Mesenchymal stem cell (in vitro differentiated cells and primary cell): ENCODE measurements at places on chromosomes 3 and 15.
A peak's percentile ranks its signal among the peaks of the same experiment; 100 is the strongest.

GRCh38 chr15:63372753-63373152 lies 8.9 kb downstream of the CA12 start:
- H3K4me1 ChIP-seq: peaks cover 32% of the 10 kb centered on the region
- no peaks in the 10 kb centered on the region for H3K27me3 ChIP-seq
- peak overlapping the region; percentile 1 for H3K27ac ChIP-seq
- H3K36me3 ChIP-seq: no peaks in the 10 kb centered on the region

DNA sequence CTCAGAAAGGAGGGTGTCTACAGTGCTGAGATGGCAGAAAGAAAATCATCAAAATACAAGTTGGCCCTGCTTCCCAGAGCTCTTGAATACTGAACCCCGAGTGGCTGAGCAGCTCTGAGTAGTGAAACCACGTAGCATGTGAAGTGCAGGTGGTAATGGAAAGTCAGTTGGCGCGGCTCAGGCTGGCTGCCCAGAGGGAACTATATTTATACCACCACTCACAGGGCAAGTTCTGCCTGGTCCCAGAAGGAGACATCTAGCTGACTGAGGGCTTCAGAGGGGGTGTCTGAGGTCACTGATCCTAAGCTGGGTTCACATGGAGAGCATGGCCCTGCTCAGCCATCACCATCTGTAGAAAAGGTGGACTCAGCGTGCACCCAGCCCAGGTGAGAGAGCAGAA lies 129.6 kb upstream of the AGBL1 start:
- no peaks in the 10 kb centered on the region for H3K4me1 ChIP-seq
- no peaks in the 10 kb centered on the region for H3K36me3 ChIP-seq
- no peaks in the 10 kb centered on the region for H3K27me3 ChIP-seq
- DNase-seq: no peak
- H3K4me3 ChIP-seq: no peak overlapping the region

DNA sequence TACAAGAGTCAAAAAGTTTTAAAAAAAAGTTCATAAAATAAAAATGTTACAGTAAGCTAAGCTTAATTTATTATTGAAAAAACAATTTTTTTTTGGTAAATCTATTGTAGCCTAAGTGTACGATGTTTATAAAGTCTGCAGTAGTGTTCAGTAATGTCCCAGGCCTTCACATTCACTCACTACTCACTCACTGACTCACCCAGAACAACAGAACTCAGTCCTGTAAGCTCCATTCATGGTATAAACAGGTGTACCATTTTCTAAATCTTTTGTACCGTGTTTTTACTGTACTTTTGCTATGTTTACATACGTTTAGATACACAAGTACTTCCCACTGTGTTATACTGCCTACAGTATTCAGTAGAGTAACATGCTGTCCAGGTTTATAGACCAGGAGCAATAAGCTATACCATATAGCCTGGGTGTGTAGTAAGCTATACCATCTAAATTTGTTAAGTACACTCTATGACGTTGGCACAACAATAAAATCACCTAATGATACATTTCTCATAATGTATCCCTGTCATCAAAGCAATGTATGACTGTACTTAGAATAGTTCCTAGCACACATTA lies 41.2 kb upstream of the ZDHHC23 start:
- DNase-seq: no peak
- no peak overlapping the region for H3K27ac ChIP-seq
- H3K27me3 ChIP-seq: no peaks in the 10 kb centered on the region
- no peaks in the 10 kb centered on the region for H3K36me3 ChIP-seq

GRCh38 chr15:39770748-39771689 lies 11.6 kb downstream of the FSIP1 start:
- peaks cover 3% of the 10 kb centered on the region for H3K36me3 ChIP-seq
- no peaks in the 10 kb centered on the region for H3K27me3 ChIP-seq
- H3K4me3 ChIP-seq: peak overlapping the region; percentile 49

DNA sequence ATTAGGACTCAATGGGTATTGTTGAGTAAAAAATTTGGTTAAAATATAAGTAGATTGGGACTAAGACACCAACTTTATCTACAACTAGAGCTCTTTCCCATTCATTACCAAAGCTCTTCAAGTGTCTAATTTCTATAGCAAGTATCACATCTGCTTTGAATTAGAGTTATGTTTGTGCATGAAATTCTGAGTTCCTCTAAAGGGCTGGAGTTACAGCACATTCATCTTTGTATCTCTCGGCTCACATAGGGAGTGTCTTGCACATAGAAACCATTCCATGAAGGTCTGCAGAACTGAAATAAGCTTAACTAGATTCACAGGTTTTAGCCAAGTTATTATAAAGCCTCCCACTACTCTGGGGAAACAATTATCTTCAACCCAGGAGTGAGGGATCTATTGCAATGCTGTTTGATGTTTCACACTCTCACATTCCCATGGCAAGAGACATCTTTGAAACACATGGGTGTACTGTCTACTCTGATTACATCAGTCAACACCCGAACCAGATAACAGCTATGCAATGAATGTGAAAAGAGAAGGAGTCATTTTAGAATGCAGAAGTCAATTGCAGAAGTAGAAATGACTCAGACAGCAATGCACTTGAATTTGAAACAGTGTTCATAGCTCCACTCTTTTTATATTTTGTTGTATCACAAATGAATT lies 93.1 kb upstream of the KBTBD8 start:
- H3K36me3 ChIP-seq: no peaks in the 10 kb centered on the region
- no peak overlapping the region for H3K4me3 ChIP-seq
- H3K27ac ChIP-seq: no peak overlapping the region
- no peak for DNase-seq
- H3K27me3 ChIP-seq: no peaks in the 10 kb centered on the region
- no peaks in the 10 kb centered on the region for H3K4me1 ChIP-seq

GRCh38 chr15:99613481-99613880 lies 47.7 kb downstream of the MEF2A start:
- H3K36me3 ChIP-seq: no peaks in the 10 kb centered on the region
- H3K4me3 ChIP-seq: no peak overlapping the region
- H3K4me1 ChIP-seq: no peaks in the 10 kb centered on the region
- no peak for DNase-seq

DNA sequence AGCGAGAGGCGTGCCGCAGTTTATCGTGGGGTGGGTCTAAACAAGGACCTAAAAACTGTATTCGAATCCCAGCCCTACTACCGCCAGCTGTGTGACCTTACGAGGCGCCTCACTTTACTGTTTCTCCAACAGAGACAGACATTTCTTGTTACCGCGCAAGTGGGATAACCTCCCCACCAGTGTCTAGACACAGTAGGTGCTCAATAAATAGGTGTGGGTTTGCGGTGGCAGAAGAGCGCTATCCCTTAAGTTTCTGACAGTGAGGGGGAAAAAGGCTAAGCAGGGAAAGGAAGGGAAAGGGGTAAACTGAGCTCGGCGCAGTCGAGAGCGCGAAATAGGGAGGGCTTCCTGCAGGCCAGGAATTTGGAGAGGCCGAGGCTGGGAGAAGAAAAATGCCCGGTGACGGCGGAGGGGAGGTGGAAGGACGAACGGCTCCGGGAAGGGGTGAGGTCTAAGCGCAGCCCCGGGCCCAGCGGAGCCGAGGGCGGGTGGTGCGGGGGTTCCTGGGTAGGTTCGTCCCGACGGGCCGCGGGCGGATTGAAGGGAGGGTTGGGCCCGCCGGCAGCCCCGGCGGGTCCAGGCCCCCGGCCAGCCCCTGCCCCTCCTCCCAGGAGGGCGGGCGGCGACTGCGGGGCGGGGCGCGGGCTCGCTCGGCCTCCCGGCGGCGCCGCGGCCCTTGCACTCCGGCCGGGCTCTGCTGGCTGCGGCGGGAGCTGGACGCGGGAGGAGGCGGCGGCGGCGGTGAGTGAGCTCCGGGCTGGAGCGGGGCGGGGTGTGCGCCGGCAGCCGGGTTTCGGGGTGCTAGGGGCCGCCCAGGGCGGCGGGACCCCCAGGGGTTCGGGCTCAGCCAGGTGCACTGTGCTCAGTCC lies at the start of gene CGNL1:
Gene CGNL1, plus strand, starts transcription at position 679 of the 869 bp plus-strand sequence. CDS start 61,495 bp downstream, outside the sequence.
- no peak within 1 kb of the TSS for H3K27ac ChIP-seq
- peak within 1 kb of the TSS; percentile 79 for H3K4me3 ChIP-seq

- H3K4me3 ChIP-seq: no peak overlapping the region
- H3K27ac ChIP-seq: no peak overlapping the region
- H3K27me3 ChIP-seq: no peaks in the 10 kb centered on the region
- peak; percentile 13 for DNase-seq
- no peaks in the 10 kb centered on the region for H3K36me3 ChIP-seq
- H3K4me1 ChIP-seq: no peaks in the 10 kb centered on the region
Measured at GRCh38 chr3:148318240-148318639, 379.5 kb upstream of the AGTR1 start.

DNA sequence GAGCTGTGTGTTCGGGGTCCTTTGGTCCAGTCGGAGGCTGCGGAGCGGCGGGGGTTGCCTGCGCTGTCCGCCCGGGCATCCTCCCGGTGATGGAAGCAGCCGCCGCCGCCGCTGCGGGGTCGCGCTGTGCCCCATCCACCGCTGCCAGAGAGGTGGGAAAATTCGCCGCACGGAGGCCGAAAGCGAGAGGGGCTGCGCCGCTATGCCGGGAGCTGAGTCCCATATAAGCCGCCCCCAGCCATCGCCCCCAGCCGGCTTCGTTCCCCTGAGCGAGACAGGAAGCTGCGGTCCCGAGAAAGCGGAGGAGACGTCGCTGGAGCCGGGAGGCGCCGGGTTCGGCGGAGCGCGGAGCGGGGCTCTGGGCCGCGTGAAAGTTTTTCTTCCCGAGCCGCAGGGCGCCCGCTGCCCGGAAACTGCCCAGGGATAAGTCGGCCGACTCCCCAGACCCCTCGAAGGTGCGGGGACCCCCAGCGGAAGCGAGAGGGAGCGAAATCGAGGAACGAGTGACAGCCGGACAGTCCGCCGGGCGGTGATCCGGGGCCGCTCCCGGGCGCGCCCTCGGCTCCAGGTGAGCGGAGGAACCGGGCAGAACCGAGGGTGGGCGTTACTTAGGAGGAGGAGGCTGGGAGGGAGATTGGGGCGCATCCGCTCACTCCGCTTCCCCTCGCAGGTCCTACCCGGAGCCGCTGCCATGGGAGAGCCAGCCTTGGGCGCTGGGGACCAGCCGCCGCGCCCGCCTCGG lies 574 bp downstream of the CHST2 start:
- peak overlapping the region; percentile 98 for H3K4me3 ChIP-seq
- peak overlapping the region; percentile 65 for H3K27ac ChIP-seq
- H3K4me1 ChIP-seq: peaks cover 21% of the 10 kb centered on the region
- H3K27me3 ChIP-seq: no peaks in the 10 kb centered on the region

DNA sequence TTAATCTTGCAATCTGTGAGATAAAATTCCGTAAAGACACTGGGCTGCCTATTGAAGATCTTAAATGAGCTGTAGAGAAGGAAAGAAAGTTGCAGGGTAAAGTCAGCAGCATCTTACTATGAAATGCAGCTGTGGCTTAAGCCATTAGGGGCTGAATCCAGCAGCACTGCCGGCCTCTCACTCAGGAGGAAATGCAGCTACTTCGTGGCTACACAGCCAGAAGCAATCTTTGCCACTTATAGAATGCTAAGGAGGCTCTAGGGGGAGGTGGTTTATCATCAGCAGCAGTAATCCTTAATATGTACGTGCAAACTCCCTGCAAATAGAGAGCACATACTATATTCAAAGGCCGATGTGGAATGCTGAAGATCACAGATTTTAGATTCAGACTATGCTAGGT lies 19.1 kb upstream of the MCTP2 start:
- DNase-seq: no peak
- no peak overlapping the region for H3K4me3 ChIP-seq
- no peaks in the 10 kb centered on the region for H3K4me1 ChIP-seq
- H3K27ac ChIP-seq: no peak overlapping the region
- H3K36me3 ChIP-seq: no peaks in the 10 kb centered on the region
- H3K27me3 ChIP-seq: no peaks in the 10 kb centered on the region

GRCh38 chr3:3666664-3667063 lies 132.6 kb upstream of the LRRN1 start:
- H3K27me3 ChIP-seq: no peaks in the 10 kb centered on the region
- no peak for DNase-seq
- H3K4me1 ChIP-seq: peaks cover 5% of the 10 kb centered on the region
- H3K36me3 ChIP-seq: no peaks in the 10 kb centered on the region
- no peak overlapping the region for H3K4me3 ChIP-seq

DNA sequence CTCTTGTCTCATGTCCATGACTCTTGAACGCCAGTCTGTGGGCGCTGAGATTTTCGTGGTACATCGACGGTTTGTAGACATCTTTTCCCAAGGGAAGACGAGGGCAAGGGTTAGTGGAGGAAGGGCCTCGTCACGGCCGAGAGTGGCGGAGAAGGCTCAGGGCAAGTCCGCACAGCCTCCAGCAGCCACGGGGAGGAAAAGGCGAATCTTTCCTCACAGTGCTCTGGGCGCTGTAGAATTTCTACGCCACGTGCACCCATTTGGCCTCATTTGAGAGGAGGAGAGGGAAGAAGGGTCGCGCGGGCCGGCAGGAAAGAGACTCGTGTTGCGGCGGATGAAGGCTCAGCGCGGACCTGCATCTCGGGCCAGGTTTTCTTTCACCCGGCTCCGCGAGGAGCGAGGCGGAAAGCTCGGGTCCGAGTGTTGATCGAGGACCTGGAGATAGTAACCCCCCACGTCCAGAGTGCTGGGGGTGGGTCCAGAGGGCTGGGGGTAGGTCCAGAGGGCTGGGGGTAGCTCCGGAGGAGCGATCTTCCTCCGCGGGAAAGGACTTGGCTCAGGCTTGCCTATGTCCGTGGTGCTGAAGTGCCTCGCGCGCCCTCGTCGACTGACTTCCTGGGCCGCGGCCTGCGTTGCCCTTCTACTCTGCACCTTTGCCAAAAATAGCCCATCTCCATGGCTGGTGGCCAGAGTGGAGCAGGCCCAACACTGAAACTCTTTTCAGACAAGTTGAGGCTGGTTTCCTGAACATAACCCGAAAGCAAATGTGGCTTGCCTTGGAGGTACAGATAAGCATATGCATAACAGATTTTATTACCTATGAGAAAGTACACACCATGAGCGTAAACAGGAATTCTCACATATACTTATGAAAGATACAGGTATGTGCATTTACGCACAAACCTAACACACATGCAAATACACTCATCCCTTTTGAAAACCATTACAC lies 1.1 kb downstream of the SLC35G2 start:
- H3K27ac ChIP-seq: peak overlapping the region; percentile 22
- H3K4me1 ChIP-seq: peaks cover 13% of the 10 kb centered on the region
- no peaks in the 10 kb centered on the region for H3K27me3 ChIP-seq
- DNase-seq: peak; percentile 79
- peak overlapping the region; percentile 83 for H3K4me3 ChIP-seq

GRCh38 chr3:47392933-47393332 lies 12.1 kb downstream of the PTPN23 start:
- no peaks in the 10 kb centered on the region for H3K27me3 ChIP-seq
- peaks cover 30% of the 10 kb centered on the region for H3K36me3 ChIP-seq
- no peak overlapping the region for H3K27ac ChIP-seq

DNA sequence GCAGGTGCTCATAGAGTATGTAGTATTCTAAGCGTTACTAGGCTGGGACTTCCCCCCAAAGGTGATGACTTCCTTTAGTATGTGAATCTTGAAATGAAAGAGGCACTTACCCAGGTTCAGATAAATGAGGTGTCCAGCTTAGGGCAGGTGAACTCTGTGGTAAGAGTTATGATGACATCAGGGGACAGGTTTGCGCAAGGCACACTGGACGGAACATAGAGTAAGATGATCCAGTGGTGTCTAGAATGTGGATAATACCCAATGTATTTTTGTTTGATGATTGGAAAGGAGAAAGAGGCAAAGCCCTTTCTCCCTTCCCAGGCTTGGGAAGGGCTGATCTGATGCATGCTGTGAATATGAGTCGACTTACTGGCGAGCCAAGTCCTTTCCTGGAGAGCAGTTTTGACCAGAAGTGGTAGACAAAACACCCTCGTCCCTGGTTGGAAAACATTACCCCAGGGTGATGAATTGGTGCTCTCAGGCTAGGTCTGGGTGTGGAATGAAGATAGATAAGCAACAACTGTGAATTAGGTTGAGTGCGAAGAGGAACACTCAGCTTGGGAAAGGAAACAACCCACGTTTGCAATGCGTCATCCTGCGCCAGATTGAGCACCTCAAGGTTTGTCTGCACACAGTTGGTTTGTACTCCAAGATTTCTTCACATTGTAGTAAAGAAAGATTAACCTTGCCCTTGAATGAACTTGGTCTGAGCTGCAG lies 124.2 kb downstream of the GHSR start:
- H3K27ac ChIP-seq: peak overlapping the region; percentile 18
- DNase-seq: peak; percentile 81
- H3K4me3 ChIP-seq: no peak overlapping the region
- H3K4me1 ChIP-seq: peaks cover 5% of the 10 kb centered on the region
